CD4-positive, alpha-beta T cell treated with Interleukin-6 at 100 ng/mL for 8 hours (primary cell): ENCODE measurements at places on chromosomes 3 and 15.

- DNase-seq: no peak
Observed at GRCh38 chr3:28077572-28077971, 163.8 kb upstream of the CMC1 start.

- no peak for DNase-seq
Observed at GRCh38 chr3:65368866-65369265, 669.9 kb downstream of the MAGI1 start.

GRCh38 chr15:88624971-88625490 is 3.9 kb downstream of the AEN start:
- DNase-seq: no peak

- DNase-seq: no peak
Observed at GRCh38 chr3:140438736-140439470, 239.0 kb upstream of the TRIM42 start.

DNA sequence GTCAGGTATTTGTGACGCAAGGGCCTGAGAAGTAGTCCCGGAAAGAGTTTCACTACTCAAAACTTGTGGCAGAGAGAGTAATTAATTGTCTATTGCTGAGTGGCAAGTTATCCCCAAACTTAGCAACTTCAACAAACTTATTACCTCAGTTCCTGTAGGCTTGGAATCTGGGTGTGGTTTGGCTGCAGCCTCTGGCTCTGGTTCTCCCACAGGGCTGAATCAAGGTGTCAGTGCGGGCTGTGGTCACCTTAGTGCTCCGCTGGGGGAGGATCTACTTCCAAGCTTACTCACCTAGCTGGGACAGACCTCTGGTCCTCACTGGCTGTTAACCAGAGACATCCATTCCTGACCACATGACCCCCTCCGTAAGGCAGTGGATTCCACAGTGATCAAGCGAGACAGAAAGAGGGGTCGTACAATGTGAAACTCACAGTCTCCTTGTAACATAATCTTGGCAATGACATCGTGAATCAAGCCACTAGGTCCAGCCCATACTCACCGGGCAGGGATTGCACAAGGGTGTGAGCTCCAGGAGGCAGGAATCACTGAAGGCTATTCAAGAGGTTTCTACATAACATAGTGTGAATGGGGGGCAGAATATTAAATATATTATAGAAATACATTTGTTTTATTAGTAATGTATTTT is 138.3 kb downstream of the RYR3 start:
- DNase-seq: no peak

DNA sequence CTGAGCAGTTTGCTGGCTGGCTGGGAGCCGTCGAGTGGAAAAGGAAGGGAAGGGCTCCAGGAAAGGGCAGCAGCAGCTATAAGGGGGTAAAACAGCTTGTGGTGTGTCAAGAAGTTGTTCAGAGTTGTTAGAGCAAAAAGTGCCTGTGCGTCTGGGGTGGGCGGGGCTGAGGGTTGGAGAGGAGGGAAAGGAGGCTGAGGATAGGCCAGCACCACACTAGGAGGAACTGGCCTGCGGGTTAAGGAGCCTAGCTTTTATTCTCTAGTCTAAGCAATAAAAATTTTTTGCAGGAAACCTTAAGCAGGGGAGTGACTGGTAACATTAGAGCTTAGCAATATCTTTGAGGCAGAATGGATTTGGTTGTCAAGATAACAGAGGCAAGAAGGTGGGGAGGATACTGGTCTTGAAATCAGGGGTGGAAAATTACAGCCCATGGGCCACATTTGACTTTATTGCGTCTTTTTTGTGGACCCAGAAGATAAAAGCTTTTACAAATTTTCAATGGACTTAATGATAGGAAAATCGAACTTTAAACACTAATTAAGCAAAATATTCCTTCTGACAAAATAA is 134.5 kb upstream of the AADACL2 start:
- no peak for DNase-seq

- DNase-seq: no peak
Observed at GRCh38 chr3:27221264-27221932, 147.8 kb downstream of the NEK10 start.

- peak; percentile 44 for DNase-seq
Observed at GRCh38 chr15:101288905-101289513, 6.0 kb downstream of the SNRPA1 start.

GRCh38 chr3:139129892-139130291 is 85.2 kb upstream of the PRR23C start:
- no peak for DNase-seq

DNA sequence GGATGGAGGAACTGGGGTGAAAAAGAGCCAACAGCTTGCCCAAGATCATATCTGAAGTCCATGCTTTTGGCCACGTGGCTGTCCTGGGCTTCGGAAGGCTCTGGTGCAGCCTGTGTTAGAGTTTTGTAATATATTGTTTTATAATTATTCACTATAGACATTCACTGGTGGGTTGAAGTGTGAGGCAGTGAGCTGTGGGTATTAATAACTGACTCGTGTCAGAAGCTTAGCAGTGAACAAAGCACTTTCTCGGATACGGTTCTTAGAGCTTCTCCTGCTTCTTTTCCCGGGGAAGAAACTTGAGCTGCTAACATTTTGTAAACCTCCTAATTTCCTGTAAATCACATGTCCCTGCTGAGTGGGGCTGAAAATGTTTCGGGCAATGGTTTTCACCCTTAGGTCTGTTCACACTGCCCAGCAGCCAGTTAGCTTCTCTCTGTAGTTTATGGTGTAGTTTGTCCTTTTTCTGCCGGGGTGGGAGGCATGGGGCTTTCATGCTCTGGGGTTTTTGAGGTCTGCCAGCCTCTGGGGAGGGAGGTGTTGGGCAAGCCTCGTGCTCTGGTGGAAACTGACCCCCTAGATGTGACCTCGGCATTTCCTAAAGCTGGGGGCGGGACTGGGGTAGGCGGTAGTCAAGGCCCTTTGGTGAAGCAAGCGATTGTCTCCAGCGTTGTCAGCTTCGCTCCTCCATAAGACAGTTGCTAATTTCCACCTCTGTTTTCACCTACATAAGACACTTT is 1.7 kb downstream of the MRAS start:
- no peak for DNase-seq

DNA sequence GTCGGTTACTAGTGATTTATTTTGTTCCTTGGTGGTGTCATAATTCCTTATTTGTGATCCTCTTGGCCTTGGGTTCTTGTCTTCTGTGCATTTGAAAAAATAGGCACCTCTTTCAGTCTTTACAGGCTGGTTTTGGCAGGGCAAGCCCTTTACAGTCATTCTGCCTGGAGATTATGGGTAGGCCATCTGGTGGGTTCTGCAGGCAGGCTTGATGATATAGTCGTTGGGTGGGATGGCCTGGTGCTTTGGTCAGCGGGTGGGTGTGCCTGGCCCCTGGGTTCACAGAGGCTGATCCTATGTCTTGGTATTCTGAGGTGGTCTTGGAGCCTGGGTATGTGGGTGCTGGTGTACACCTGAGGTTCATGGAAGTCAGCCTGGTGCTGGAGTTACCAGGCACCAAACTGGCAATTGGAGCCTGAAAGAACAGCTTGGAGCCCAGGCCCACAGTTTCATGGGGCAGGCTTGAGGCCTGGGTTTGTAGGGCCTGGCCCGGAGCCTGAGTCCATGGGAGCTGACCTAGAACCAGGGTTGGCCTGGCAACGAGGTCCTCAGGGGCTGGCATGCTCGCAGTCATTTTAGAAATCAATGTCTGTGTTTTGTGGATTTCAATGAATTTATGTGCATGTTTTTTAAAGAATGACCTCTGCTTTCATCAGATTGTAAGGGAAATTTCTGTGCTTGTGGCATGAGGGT is 63.3 kb downstream of the DOCK3 start:
- DNase-seq: no peak

DNA sequence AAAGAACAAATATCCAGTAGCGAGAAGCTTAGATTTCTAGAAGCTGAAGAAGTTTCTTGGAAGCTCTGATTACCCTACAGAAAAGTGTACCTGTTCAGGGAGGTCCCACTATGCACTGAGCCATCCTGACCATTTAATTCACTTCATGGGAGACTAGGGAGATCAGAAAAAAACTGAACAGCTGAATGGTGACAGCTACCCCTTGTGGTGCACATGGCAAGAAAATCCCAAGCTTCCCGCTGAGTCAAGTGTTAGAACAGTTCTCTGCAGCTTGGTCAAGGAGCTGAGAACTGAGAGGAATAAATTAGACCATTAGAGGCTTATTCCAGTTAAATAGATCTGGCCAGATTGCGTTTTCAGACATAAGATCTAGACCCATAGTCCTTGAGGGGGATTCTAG is 197.2 kb upstream of the VEPH1 start:
- no peak for DNase-seq

DNA sequence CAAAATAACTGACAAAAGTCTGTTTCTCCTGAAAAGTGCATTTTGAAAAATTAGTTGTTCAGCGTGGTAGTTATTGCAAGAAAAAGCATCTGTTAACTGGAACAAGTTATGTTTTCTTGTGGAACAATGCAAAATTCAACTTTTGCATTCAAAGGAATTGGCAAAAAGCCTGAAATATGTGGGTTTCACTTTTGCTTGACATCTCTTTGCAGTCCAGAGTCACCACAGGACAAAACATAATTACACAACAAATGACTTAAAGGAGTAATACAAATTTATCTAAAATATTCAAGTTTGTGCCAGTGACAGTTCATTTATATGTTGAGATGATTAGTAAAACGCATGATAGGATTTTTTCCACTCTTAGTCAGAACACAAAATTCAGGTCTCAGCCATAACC is 96.3 kb upstream of the P2RY1 start:
- DNase-seq: no peak

GRCh38 chr3:46301122-46301835 is 52.6 kb upstream of the CCR2 start:
- no peak for DNase-seq

DNA sequence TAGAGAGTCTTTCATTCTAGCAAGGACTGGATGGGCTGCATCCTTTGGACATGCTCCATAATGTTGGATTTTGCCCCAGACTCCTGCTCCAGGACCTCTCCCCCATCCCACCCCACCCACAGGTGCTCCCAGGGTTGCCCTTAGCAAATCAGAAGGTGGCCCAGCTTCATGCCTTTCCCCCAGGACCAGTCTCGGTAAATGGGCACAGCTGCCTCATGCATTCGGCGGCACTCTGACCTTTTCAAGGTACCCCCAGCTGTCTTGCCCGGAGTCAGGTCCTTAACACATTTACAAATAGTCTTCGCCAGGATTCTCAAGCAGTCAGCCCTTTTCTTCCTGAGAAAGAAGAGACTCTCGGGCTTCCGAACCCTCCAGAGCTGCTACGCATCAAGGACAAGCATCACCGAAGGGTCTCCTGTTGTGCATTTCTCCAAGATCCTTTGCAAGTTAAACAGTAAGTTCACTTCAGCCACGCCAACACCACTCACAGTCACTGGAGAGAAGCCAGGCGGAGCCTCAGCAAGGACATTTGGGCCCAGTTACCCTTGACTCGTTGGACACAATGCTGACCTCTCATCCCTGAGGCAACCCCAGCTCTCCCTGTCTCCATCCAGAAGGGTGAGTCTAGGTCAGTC is 287.8 kb downstream of the FAM43A start:
- DNase-seq: no peak

DNA sequence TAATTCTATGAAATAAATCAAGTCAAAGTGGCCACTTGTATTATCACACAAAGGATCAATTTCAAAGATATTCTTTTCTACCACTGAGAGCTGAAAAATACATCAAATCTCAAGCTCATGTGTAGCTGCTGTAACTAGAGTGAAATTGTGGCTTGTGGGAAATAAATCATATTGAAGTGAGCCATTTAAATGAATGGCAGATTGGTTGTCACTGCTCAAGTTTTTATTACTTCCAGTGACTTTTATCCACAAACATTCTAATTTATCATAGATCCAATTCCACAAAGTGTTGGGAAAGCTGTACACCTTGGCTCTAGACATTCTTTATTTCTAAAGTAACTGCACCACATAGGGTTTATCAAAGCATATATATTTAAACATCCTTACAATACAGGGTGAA is 285.4 kb downstream of the CNTN3 start:
- DNase-seq: no peak

DNA sequence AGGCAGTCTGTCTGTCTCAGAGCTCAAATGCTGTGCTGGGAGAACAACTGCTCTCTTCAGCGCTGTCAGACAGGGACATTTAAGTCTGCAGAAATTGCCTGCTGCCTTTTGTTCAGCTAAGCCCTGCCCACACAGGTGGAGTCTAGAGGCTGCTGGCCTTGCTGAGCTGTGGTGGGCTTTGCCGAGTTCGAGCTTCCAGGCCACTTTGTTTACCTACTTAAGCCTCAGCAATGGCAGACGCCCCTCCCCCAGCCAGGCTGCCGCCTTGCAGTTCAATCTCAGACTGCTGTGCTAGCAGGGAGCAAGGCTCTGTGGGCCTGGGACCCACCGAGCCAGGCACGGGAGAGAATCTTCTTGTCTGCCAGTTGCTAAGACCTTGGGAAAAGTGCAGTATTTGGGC is 25.0 kb upstream of the RPP14 start:
- no peak for DNase-seq

DNA sequence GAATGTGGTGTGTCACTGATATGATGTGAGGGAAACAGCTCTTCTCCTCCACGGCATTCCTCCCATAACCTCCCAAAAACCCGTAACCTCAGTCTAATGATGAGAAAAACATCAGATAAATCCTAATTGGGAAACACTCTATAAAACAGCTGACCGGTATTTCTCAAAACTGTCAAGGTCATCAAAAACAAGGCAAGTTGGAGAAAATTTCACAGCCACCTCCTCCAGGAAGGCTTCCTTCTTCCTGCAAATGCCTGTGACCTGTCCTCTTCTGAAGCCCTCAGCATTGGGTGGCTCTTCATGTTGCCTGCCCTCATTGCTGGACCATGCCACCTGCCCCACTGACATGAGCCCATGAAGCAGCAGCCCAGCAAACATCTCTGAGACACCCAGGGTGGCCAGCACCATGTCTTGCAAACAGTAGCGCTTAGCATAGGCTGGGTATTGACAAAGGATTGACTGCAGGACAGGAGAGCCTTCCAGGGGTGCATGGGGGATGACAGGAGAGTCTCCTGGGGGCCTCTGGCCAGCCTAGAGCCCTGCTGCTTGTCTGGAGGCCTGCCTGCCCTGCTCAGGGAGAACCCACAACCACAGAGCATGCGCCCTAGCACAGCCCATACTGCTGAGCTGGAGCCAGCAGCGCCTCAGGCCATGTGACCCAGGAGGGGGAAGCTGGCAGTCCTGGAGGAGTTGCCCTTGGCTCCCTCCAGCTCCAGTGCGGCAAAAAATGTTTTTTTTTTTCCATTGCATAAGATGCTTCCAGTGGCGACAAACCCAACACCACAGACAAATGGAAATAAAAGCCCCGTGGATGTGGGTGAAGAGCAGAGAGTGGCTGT is 49.7 kb downstream of the XXYLT1 start:
- no peak for DNase-seq

- no peak for DNase-seq
Observed at GRCh38 chr3:127655641-127656040, 17.1 kb upstream of the ABTB1 start.
